HS-5 (cell line): ENCODE measurements at places on chromosomes 6 and 20.
A peak's percentile ranks its signal among the peaks of the same experiment; 100 is the strongest.

GRCh38 chr20:8530022-8530421 lies 398.0 kb downstream of the PLCB1 start:
- peak; percentile 9 for DNase-seq

DNA sequence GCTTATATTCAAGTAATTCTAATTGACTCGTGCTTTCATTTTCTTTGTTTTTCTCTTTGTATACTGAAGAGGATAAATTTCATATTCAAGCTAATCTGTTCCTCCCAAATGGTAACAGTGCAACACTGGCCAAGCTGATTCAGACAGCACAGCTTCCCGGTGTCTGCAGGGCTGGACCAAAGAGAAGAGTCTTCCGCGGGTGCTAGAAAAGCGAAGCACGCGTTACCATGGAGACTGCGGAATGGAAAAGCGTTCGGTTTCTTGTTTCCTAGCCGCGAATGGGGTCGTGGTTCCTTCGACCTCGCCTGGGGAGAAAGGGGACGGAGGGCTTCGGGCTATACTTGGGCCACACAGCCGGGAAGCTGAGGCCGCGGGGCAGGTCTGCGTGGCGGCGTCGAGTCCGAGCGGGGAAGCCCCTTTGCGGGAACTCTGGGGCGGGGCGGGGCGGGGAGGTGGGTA lies 6.2 kb upstream of the ZNF311 start:
- DNase-seq, result no peak

DNA sequence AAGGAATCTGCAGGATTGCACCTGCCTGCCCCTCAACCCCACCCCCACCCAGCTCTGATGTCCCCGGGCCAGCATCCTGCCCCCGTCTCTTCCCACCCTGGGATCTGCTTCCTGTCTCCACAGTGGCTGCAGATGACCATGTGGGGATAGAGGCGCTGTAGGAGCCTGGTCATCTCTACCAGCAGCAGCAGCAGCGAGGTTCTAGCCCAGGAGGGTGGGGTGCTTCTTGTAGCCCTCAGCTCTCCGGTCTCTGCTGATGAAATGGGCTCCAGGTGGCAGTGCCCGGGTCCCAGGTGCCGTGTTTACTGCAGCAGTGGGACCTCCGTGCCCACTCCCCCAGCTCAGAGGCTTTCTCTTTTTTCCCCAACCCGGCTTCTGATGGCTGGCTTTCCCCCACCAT lies 25.2 kb downstream of the CAPN11 start:
- DNase-seq, result no peak

- DNase-seq, result peak; percentile 60
Measured at GRCh38 chr6:73180763-73181619, 44.3 kb downstream of the KHDC1L start.

- DNase-seq, result no peak
Measured at GRCh38 chr20:5989539-5989938, 39.1 kb downstream of the MCM8 start.

DNA sequence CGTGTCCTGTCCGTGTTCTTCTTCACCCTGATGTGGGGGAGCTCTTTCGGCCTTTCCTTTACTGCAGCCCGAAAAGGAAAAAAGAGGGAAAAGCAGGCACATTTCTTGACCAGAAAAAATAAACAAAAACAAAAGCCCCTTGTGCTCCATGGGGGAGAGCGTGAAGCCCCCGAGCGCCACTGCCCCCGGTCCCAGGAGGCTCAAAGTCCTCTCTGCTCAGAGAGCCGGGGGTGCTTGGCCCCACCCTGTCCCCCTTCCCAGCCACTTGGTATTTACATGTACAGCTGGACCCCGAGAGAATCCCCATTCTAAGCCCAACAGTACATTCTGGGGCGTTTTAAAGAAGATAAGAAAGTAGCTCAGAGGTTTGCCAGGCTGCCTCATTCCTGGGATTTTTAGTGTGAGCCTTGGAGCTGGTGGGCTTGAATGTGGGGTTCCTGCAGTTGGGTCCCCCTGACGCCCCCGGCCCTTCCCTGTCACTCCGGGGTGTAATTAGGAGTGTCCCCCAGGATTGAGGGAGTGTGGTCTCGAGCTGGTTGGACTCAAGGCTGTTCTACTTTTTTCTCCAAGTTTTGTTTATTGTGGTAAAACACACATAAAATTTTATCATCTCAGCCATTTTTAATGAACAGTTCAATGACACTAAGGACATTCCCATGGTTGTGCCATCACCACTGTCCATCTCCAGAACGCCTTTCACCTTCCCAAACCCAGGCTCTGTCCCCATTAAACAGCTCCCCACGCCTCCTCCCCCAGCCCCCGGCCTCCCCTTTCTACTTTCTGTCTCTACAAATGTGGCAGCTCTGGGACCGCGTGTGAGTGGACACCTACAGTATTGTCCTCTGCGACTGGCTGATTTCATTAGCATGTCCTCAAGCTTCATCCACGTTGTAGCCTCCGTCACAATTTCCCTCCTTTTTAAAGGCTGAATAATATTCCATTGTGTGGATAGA lies 55.7 kb upstream of the BHLHE23 start:
- no peak for DNase-seq
